Esophagus squamous epithelium (tissue), 5 donors: ENCODE measurements at places on chromosomes 16 and 17.

DNA sequence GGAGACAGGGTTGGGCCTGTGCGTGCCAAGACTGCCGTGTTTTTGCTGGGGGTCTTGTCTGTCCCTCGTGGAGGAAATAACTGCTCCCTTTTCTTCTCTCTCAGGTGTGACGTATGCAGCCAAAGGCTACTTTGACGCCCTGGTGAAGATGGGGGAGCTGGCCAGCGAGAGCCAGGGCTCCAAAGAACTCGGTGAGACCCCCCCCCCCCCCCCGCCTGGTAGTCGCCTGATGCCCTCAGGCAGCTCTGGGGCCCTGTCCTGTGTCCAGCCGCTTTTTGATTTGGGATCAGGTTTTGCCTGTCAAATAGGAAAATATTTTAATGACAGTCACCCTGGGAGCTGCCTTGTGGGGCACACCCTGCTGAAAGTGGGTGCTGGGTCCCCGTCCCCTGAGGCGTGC, 22.8 kb downstream of the BAIAP2 start:
- DNase-seq = no peak

DNA sequence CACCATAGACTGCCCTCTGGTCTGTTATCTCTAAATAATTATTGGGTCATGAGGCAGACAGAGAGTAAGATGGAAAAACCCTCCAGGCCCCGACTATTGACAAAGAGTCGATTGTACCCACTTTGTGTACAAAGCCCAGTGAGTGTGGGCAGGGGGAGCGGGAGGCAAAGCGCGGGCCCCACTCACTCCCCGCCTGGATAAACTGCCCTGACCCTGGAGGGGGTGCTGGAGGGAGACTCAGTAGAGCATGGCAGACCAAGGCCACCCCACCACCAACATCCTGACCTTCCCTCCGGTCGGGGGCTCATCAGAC, 11.2 kb upstream of the CPSF4L start:
- DNase-seq = no peak

DNA sequence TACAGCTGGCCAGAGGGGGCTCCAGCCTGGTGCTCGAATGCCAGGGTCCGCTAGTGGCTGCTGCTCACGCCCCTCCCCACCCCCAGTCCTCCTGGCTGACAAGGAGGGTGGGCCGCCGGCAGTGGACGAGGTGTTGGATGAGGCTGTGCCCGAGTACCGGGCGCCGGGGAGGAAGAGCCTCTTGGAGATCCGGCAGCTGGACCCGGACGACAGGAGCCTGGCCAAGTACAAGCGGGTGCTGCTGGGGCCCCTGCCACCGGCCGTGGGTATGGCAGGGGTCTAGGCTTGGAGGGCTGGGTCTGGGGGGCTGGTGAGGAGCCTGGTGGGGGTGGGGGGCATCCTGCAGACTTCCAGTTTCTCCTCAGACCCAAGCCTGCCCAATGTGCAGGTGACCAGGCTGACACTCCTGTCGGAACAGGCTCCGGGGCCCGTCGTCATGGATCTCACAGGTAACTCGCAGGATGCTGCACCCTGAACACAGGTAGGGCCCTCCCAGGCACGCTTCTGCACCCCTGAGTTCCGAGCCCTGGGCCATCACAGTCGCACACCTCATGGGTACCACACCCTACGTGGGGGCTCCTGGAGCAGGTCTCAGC, 1.2 kb upstream of the PDIA2 start:
- DNase-seq = no peak

DNA sequence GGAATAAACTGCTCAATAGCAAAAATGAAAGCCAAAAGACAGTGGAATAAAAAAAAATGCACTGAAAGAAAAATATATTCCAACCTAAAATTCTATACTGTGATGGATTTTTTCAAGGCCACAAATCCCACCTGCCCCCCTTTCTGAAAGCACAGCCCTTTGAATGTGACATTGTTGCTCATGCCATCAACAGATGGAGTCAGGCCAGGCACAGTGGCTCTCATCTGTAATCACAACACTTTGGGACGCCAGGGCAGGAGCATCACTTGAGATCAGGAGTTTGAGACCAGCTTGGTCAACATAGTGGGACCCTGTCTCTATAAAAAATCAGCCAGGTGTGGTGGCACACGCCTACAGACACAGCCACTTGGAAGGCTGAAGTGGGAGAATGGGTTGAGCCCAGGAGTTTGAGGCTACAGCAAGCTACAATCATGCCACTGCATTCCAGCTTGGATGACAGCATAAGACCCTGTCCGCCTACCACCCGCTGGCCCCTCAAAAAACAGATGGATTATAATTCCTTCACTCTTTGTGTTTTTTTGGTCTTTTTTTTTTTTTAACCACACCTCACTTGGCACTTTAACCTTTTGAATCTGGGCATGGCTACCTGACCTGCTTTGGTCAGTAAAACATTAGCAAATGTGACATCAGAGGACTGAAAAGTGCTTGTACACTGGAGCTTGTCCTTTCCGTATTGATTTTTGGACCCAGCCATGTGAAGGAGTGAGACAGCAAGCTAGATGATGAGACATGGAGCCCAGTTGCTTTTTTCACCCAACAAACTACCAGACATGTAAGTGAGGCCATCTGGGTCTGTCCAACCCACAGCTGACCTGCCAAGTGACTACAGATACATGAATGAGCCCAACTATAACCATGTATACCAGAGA, 36.3 kb downstream of the GLG1 start:
- DNase-seq = no peak

DNA sequence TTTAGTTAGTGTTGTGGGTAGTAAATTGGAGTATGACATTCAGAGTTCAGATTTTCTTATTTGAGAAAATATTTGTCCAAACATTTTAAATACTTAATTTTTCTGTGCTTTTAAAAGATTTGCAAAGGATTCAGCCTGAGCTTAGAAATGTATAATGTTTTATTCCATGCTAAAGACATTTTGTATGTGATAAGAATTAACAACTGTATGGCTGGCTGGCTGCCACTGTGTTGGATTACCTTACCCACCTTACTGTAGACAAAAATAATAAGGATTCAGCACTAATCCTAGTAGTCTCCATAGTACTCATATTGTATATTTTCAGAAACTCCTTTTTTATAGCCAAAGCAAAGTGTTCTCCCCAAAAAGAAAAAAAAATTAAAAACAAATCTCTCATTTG, 74.8 kb downstream of the TANC2 start:
- DNase-seq = no peak

GRCh38 chr17:29045734-29046472, 3.0 kb downstream of the PIPOX start:
- no peak for DNase-seq

- DNase-seq = no peak
These were observed 171.8 kb downstream of the PRKCA start for GRCh38 chr17:66474258-66474657.

- no peak for DNase-seq
These were observed 12.9 kb downstream of the ZNRF1 start for GRCh38 chr16:75011634-75012307.

DNA sequence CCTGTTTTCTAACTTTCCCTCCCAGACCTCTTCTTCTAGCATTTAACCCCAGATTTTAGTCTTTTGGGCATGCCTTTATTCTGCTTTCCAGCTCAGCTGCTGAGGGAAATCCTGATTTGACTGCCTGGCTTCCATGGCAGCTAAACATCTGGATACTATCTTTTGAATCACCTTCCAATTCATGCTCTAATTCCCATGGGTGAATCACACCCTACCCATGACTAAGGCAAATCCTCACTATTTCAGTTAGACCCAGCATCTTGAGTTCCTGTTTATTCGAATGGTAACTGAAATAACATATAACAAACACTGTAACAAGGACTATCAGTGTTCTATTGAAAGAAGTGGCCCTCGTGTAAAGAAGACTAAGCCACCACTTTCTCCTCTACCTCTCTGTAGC, 29.8 kb downstream of the CA10 start:
- no peak for DNase-seq

DNA sequence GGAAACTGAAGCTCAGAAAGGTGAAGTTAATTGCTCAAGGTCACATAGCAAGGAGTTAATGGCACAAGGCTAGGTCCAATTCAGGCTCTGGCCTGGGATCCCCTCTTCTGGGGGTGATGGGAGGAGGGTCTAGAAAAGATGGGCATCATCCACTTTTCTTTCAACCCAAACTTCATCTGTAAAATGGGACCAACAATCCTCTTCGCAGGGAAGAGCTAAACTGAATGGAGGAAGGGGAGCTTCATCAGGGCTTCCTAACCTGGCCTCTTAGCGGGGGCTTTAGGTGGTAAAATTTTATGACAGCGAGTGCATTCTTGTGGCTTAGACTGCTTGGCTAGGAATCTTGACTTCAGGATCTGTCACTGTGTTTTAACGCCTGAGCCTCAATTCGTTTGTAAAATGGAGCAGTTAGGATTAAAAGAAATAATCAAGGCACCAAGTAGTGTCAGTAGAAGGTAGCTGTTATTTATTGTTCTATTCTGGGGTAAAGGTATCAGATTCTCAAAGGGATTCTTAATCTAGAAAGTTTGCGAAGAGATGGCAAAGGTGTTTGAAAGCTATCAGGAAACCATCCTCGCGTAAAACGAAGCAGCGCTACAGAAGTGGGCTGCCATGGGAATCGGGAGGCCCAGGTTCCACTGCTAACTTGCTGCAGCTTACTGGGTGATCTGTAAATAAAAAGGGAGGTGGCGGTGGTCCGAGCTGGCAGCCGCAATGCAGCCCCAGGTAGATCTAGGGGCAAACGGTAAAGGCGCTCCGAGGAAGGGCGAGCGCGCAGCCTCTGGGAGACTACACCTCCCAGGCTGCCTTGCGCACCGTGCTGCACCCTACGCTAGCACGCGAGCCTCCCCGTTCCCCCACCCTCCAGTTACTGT, 1.5 kb upstream of the SRCAP start:
- no peak for DNase-seq

DNA sequence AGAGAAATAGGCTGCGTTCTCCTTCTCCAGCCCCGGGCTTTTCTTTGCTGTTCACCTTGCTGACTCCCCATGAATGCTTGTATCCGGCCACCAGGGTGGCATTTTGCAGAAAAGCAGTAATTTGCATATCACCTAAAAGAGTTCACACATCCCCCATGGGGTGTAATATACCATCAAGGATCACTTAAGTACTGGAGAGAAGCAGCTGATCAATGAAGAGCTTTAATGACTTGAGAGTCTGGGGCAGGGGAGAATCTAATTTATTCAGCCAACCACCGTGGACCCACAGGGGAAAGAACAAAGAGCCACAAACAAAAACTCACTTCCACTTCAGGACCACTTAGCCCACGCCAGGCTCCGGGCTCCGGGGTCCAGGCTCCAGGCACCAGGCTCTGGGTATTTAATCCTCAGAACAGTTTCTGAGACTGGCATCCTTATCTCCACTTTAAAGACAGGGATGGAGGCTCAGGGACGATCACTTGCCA, 33.9 kb upstream of the SEC14L1 start:
- DNase-seq = no peak

DNA sequence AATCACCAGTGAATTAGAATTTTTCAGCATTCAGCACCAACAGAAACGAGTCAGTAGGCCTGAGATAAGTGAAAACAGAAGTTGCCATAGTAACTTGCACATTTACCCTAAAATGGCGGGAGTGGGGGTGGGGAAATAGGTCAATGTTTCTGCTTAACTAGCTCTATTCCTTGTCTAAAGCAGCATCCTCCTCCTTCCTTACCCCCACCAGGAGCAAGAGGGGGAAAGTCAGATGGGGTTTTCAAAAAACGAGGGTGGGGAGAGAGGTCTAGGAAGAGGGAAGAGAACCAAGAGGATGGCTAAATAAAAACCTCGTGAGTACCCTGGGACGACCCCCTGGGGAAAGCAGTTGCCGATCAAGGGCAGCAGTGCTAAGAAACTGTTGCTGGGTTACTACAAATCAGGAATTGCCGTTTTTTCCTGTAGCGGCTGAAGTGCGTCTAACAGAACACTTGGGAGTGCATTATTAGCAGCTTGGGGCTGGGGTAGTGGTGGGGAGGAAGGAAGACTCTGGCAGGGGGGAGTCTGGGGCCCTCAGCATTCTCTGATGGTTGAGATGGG, 34.4 kb upstream of the MNT start:
- DNase-seq = no peak

DNA sequence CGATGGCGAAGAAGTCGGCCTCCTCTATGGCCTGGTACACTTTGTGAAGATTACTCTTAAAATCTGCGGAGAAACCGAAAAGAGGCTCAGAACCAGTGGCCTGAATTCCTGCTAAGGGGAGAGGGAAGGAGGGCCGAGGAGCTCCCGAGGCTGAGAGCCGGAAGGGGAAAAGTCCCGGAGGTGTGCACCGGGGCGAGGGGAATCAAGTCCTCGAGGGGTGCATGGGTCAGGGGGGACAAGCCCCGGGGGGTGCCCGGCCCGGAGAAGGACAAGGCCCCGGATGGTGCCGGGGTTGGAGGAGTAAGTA, 495 bp downstream of the PARN start:
- DNase-seq = no peak

- DNase-seq = no peak
These were observed 245.0 kb downstream of the KCNJ2 start for GRCh38 chr17:70414300-70414699.

DNA sequence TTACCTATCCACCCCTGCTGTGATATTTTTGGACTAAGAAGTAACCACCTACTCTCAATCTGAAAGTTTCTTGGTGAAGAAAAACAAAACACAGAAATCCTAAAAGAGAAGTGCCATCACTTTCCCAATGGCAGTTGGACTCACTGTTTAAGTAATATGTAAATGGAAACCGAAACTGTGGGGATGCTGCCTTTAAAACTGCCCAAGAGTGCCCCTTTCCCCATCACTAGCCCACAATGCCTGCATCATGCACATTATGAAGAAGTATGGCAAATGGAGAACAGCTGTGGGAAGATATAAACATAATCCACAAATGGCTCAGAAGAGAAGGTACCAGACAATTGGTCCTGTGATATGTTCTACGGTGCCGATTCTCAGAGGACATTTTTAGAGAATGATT, 33.5 kb upstream of the SLC6A2 start:
- no peak for DNase-seq

DNA sequence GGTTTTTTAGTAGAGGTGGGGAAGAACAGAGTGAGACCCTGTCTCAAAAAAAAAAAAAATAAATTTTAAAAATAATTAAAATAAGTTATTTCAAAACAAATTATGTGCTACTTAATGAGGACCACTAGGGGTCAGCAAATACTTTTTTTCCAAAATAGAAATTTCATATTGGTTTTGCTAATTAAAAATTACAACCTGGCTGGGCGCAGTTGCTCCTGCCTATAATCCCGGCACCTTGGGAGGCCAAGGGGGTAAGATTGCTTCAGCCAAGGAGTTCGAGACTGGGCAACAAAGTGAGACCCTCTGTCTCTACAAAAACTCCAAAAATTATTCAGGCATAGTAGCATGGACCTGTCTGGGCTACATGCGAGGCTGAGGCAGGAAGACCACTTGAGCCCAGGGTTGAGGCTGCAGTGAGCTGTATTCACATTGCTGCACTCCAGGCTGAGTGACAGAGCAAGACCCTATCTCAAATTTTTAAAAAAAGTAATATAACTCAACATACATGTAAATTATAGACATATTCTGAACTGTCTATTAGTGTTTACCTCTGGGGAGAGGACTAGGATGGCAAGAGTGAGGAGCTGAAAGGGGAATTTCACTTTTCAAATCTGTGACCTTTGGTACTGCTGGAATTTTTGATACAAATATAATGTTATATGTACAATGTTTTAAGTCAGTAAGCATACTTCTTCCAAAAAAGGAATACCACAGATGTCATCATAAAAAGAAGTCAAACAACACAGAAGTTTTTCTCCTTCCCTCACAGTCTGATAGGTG, 8.1 kb downstream of the MEIOB start:
- no peak for DNase-seq

- DNase-seq = no peak
These were observed 70.6 kb downstream of the IRF8 start for GRCh38 chr16:85969591-85969990.
